ENCODE measurements at places on chromosomes 6 and 20.

GRCh38 chr6:131931063-131931750 lies 20.0 kb downstream of the CCN2 start:
- DNase-seq, result no peak

- no peak for DNase-seq
Observed at GRCh38 chr6:56746767-56747504, 104.2 kb upstream of the DST start.

GRCh38 chr6:10834823-10835222 lies 3.5 kb downstream of the MAK start:
- no peak for DNase-seq

- no peak for DNase-seq
Observed at GRCh38 chr20:54606380-54606779, 131.0 kb downstream of the DOK5 start.

GRCh38 chr20:63980317-63980805 lies 571 bp upstream of the PRPF6 start:
- DNase-seq, result no peak

DNA sequence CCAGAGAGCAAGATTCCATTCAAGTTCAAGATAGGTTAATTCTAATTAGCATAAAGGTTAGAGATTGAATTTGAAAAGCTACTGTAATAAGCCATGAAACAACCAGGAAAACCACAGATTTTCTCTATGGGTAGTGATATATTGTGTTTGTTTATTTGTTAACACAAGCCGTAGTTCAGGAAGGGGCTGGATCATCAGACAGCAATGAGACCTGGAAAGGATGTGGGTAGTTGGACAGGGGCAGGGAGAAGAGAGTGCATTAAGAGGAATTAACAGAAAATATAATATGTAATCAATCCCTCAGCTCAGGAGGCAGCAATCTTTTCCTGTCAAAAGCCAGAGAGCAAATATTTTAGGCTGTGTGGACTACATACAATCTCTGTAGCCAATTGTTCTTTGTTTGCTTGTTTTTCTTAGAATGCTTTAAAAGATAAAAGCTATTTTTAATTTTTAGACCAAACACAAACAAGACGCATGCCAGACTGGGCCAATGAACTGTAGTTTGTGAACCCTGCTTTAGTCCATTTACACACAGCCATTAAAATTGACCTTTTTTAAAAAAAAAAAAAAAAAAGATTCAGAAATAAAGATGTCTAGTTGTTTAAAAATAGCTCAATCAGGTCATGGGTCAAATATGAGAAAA lies 398.7 kb upstream of the MARCKS start:
- no peak for DNase-seq

DNA sequence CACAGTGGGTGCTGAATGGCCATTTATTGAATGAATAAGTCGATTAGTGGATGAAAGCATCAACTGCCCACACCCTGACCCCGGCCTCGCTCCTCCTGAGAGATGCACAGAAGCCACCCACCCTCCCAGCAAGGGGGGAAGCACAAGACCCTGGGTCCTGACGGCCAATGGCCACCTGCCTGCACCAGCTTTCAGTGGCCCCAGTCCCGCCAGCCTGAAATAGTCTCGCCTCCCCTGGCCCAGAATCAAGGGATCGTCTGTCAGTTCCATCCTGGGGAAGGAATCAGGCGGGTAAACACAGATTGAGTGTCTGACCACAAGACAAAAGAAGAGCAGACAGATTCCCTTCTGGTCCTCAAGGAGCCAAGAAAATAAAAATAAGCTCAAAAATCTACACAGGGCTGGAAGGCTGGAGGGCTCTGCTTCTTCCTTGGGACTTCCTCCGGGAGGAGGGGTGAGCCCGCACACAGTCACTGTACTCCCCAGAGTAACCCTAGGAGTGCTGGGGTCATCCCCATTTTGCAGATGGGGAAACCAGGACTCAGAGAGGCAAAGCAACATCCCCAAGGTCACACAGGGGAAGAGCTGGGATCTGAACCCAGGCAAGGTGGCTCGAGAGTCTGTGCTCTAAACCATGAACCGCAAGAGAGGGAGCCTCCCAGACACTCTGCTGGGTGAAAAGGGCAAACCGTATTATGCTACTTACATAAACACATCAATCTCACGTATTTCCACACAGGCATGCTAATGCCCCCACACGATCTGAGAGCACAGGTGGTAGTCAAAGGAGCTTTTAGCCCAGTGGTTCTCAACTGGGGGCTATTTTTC lies 7.8 kb downstream of the PREX1 start:
- DNase-seq, result no peak

DNA sequence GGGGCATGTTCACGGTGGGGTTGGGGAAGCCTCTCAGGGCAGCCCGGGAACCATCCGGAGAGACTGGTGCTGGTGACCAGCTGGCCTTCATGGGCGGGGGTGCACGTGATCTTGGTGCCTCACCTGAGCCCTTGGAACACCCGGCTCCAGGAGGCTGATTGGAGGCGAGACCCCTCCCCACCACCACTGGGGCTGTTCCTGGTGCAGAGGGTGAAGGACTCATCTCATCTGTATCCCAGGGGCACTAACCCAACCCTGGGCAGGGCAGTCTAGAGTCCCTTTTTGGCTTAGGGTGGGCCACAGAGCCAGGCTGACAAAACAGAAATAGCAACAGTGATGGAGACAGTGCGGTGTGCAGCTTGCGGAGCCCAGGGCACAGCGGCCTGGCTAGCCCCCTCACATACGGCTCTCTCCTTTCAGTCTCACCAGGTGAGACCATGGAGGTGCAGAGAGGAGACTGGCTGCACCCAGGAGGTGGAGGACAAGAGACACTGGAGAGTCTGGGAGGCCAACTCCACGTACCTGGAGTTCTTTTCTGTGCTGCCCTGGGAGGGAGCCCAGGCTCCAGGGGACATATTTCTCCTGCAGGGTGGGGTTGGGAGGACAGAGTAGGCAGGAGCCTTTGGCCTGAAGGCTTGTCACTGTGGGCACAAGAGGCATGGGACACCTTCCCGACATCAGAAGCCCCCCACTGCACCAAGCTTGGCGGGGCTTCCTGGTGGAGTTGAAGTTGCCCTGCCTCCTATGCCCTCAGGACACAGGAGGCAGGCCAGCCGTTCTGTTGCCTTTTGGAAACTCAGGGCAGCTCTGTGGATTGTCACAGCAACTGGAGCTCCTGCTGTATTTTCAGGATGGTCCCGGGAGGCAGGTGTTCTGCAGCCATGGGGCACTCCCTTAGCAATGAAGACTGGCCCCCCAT lies 106.0 kb downstream of the SYCP2 start:
- DNase-seq, result no peak

GRCh38 chr20:48898210-48898609 lies 23.3 kb upstream of the ARFGEF2 start:
- no peak for DNase-seq

GRCh38 chr6:150269857-150270223 lies 99.0 kb upstream of the IYD start:
- no peak for DNase-seq

GRCh38 chr6:113347436-113347835 lies 509.7 kb upstream of the MARCKS start:
- DNase-seq, result no peak

DNA sequence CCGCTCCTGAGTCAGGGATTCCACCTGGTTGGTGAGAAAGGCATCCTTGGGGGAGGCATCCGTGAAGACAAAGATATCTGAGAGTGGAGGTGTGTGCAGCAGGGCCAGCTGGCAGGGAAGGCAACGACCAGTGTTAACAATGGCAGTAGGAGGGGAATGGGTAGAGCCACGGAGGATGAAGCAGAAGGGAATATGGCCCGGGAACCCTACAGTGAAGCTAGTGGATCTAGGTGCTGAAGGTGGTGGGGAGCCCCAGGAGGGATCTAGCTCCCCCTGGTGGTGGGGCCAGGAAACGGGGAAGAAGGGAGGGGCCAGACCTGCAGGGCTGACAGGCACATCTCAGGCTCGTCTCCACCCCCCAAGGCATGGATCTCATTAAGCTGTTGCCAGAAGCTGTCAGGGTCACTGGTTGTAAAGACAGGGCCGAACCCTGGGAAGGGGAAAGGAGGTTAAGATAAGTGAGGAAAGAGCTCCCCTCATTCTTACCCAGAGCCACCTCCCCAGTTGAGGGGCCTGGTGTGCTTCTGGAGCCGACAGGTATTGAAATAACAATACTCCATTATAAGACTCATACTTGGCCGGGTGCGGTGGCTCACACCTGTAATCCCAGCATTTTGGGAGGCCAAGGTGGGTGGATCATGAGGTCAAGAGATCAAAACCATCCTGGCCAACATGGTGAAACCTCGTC lies 7.3 kb downstream of the VWA7 start:
- no peak for DNase-seq

DNA sequence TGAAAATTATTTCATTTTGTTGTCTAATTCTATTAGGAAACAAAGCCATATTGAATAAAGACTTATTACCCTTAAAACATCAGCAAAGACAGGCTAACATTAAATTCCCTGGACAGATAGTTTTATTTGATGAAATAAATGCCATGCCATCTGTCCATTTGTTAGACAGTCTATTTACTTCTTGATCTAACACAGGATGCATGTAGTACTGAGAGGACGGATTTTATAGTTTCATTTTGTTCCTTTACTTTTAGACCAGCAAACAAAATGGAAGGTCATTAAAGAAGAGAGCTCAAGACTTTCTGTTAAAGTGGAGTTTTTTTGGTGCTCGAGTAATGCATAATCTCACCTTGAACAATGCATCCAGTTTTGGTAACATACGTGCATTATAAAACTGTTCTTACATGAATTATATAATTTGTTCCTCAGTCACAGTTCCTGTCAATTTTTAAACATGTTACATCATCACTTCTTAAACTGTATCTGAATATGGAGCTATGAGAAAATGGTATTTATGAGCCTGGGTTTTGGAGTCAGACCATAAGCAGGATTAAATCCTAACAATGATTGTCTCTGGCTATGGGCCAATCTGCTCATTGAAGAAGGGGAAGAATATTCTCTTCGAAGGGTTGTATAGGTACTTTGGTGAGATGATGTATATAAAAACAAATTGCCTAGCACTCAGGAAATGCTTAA lies 46.0 kb downstream of the RFX6 start:
- DNase-seq, result no peak

GRCh38 chr20:38828514-38829295 lies 23.2 kb downstream of the PPP1R16B start:
- no peak for DNase-seq

DNA sequence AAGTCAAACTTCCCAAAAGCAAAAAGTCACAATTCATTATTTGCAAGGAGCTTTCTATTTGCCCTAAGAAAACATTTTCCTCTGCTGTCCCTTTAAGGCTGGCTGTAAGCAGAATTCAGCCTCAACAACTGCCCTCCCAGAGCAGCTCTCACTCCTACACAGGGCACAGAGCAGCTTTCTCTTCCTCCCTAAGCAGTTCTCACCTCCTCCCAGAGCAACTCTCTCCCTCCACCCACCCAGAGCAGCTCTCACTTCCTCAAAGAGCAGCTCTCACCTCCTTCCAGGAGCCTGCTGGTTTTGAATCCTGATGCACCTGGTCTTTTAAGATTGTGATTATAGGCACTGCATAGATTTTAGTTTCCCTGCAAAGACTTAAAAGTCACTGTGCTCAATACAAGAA lies 120.6 kb upstream of the TMEM181 start:
- DNase-seq, result no peak

GRCh38 chr6:151179321-151179720 lies 60.4 kb upstream of the AKAP12 start:
- DNase-seq, result no peak

DNA sequence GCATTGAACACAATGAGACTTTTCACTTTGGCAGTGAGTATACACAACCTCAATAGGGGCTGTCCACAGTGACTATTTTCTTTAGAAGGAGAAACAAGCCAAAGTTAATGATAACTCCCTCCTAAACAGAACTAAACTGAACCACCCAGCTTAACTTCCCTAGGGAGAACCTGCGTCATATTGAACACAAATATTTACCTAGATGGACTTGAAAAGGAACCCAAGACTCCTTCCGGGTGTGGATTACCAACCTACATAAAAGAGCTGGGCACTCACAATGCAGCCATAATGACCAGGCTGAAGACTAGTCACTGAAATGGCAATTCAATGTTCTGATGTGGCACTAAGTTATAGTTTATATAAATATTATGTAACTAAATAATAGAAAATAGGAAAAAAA lies 160.6 kb downstream of the IBTK start:
- no peak for DNase-seq

GRCh38 chr20:44691424-44692423 lies 23.4 kb upstream of the CCN5 start:
- no peak for DNase-seq

GRCh38 chr6:51029561-51029960 lies 210.9 kb downstream of the TFAP2B start:
- no peak for DNase-seq
